Right atrium auricular region (tissue), 2 donors: ENCODE measurements at places on chromosomes 4 and X. TPM values are rescaled to one million over a fixed set of nuclear protein-coding genes. Genes with fewer than 3 reads are reported as not detected.

DNA sequence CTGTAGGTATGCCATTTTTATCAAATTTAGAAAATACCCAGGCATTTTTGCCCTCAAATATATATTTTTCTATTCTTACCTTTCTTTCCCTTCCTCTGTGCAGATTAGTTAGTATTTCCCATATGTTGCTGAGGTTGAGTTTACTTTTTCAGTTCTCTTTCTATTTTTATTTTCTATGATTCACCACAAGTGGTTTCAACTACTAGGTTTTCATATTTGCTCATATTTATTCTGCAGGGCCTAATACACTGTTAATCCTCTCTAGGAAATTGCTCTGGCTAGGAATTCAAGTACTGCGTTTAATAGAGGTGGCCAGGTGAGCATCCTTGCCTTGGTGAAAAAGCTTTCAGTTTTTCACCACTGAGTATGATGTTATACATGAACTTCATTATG lies 1535.3 kb upstream of the PCDH10 start:
- DNase-seq = no peak

DNA sequence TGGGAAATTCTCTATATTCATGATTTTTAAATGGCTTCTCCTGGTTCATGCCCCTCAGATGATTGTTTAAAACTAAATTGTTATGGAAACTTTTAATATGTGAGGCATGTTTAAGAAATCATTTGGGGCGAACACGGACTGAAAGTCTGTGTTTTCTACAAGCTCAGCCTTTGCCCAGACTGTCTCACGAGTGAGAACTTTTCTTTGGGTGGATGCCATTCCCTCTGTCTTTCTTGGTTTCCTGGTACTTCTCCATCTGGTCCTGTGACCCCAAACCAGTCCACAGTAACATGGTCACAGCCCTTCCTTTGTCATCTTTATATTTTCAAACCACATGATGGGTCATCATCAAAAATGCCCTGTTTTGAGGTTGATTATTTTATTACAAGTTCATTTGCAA lies 186.6 kb upstream of the GNPDA2 start:
- DNase-seq = no peak

DNA sequence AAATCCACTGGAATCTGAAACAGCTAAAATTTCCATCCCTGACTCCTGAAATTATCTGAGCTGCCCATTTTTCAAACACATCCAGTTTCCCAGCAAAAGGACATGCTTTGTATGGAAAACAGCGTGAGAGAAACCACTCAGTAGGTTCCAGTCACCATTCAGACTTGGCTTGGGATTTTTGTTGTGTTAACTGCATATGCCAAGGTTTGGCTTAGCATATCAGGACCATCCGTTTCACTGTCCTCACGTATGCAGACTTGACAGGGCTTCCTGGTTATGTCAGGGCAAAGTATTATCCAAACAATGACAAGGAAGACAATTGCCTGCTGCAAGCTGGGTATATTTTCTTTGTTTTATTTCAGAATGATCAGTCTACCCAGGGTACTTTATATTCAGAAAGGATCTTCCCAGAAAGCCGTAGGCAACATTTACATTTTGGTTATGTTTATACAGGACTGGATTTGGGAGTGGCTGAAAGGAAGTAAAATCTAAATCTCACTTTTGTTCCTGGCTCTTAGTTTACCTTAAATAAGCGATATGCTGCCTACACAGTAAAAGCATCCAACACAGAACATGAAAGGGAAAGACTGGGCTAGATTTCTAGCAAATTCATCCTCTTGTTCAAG lies 41.3 kb upstream of the CCKAR start:
- DNase-seq = no peak

- no peak for DNase-seq
Measured at GRCh38 chrX:154728431-154729190, 22.3 kb downstream of the GAB3 start.

DNA sequence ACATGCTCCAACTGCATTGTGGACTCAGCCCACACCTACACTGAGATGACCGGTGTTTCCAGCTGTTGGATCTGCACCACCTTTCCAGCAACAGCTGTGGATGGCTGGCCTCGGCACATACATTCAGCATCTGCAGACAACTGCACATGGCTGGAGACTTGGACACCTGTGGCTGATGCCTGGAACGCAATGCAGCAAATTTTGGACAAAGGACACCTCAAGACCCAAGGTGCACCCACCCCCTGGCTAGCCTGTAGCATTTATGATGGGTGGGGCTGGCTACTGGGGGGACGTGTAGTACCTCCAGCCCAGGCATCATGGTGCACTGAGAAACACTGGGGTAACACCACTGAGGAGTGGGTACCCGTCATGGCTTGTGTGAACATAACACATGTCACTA lies 57.3 kb upstream of the CCDC149 start:
- DNase-seq = no peak

GRCh38 chr4:91935217-91935616 lies 368.5 kb upstream of the GRID2 start:
- no peak for DNase-seq

- DNase-seq = no peak
Measured at GRCh38 chr4:31949045-31949444, 1228.9 kb downstream of the PCDH7 start.

- DNase-seq = no peak
Measured at GRCh38 chrX:100748108-100748507, 16.2 kb upstream of the SYTL4 start.

- no peak for DNase-seq
Measured at GRCh38 chr4:152677117-152677516, 2.7 kb downstream of the TMEM154 start.

GRCh38 chr4:181219783-181220416 lies 1023.3 kb upstream of the TENM3 start:
- DNase-seq = no peak

DNA sequence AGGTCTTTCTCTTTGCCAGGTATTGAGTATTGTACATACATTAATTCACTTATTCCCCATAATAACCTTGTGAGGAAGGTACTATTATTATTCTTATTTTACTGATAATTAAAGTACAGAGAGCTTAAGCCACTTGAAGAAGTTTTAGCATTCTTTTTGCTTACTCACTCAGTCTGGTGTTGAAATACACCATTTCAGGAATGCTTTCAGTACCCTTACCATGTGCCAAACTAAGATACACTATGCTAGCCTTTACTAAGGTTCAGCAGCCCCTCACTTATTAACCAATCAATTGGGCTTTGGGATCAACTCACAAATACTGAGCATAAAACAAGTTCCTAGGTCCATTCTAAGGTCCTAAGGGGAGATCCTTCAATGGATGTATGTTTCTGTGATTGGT lies 179.0 kb upstream of the FGF13 start:
- DNase-seq = no peak

Gene FRMD7
- not detected for total RNA-seq

Gene KDM5C
- total RNA-seq = 48.7 TPM

Gene CT45A3
- not detected for total RNA-seq
